ENCODE measurements at places on chromosomes 12 and 14.

DNA sequence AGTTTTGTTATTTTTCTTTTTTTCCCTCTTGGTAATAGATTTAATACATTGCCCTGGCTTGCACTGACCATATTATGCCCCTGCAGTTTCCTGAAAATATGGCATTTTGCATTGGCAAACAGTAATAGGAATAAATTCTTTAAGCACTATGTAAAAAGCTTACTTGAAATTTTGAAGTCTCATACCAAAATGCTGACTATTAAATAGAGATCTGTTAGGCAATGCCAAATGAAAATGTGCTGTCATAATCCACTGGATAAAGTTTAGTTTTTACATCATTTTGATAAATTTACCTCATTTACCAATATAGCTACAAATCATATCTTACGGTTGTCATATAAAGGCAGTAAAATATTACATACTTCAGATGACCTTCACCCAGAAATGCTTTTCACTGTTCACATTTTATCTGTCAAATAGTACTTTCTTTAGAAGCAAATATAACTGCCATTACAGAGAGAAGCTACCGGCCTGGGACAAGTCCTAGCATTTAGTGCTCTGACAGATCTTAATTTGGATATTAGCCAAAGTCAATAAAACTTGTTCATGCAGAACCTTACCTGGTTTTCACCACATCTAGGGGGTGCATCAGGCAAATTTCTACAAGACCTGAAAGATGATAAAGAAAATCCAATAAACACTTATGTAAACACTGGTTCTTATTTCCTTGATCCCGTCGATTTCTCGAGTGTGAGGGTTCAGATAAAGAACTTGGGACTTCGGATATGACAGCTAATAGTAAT lies 212.9 kb downstream of the PAX9 start:
- DNase-seq = no peak

GRCh38 chr12:48021485-48022179 lies 17.4 kb upstream of the COL2A1 start:
- no peak for DNase-seq

DNA sequence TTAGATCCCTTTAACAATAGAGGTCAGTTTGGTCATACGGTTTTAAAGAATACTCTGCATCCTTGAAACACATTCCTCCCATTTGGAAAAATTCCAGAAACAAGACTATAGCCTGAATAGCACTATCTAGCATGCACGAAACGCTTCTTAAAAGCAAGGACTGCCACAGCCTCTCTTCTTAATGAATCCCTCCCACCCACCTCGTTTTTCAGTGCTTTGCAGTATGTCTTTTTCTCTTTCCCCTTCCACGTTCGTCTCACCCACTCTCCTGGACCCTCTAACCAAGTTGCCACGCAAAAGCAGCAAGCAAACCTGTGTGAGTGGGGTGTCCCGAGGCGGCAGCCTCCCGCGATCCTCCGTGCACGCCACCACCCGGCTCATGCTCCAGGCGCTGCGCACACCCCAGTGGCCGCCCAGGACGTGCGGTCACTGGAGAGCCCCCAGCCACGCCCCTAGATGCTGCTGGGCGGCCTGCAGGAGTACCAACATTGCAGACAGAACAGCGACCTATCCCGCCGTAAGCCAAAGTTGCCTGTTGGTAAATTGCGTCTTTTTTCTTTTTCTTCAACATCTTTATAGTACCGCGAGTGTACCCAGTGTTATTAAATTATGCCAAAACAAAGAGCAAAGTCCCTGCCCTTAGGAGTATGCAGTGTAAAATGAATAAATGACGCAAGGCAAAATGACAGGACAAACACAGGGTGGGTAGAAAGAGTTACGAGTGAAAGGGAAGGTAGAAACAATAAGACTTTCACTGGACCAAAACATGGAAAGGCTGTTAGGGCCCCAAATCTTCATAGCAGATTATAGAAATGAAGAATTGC lies at the start of gene SLC38A4:
SLC38A4 (minus strand) TSS at position 407 of the 824 bp plus-strand sequence. CDS start 32,926 bp downstream, outside the sequence.
- DNase-seq = no peak

GRCh38 chr12:45909041-45909713 lies 81.2 kb downstream of the SCAF11 start:
- no peak for DNase-seq

DNA sequence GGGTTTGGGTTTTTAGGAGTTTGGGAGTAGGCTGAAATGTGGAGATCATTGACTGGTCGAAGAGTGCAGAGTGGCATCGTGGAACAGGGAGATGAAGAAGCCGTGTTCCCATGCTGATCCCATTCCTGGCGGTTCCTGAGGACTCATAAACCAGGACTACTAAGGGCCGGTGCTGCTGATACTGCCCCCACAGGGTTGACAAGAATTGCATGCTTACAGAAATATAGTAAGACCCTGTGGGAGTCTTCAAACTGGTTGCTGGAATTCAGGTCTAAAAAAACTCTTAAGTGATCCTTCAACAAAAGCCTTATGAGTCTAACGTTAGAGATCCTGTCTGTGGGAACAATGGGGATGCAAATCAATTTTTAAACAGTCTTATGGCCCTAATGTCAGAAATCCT lies 64.0 kb upstream of the ARHGAP5 start:
- DNase-seq = no peak

GRCh38 chr14:51430079-51430478 lies 190.0 kb downstream of the TMX1 start:
- DNase-seq = no peak
